Femur (tissue), 1 donor: ENCODE measurements at places on chromosomes 3 and 15.
A peak's percentile ranks its signal among the peaks of the same experiment; 100 is the strongest.

GRCh38 chr3:144160627-144161026, 189.0 kb downstream of the DIPK2A start:
- DNase-seq: no peak

DNA sequence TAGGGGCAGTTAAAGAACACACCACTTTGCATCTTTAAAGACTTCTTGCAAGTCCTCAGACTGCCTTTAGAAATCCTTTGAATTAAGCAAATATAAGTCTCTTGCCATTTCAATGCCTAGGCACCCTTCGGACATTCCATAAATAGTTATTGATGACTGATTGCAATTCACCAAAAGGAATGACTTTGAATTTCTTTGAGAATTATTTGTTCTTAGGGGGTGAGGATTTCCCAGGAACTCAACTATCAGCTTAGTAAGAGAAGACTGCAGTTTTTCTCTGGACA, 495 bp upstream of the MYEF2 start:
- no peak for DNase-seq

GRCh38 chr15:93152951-93153350, 63.9 kb upstream of the RGMA start:
- peak; percentile 76 for DNase-seq

- DNase-seq: no peak
Measured at GRCh38 chr3:130688015-130688688, 58.5 kb downstream of the PIK3R4 start.

DNA sequence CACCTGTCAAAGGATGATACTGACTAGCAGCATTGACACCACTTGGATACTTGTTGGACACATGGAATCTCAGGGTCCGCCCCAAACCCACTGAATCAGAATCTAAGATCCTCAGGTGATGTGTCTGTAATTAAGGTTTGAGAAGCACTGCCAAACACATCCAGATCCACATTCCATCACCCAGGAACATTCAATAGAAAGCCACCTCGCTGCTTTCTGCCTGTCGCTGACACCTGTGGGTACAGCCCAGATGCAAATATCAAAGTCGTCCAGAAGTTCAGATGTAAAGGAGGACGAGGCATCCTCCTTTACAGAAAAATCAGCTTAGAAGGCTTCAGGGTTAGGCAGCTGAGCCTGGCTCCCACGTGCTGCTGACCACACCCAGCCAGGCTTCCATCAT, 5.2 kb upstream of the RPS17 start:
- no peak for DNase-seq

DNA sequence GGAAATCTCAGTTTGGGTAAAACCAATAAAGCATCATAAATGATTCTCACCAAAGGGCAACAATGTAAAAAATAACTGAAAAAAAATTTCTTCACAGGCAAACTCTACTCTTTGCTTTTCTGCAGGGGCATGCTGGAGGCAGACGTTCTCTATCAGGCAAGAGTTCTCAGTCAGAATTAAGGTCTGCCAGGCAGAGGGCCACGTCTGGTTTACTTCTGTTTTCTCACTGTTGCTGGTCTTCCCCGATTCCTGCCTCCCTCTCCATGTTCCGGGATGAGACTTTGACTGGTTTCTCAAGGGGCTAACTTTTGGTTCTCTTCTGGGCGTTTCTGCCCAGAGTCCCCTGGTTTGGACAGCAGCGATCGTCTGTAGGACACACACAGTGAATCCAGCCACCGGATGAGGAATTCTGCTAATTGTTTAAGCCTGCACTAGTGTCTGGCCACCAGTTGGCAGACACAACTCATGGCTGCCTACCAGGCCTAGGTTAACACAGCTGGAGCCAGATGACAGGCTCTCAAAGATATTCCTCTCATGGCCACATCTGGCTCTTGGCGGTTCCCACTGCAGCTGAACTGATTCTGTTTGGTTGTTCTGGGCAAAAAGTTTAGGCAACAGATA, 273.1 kb downstream of the FOXP1 start:
- DNase-seq: peak; percentile 64

DNA sequence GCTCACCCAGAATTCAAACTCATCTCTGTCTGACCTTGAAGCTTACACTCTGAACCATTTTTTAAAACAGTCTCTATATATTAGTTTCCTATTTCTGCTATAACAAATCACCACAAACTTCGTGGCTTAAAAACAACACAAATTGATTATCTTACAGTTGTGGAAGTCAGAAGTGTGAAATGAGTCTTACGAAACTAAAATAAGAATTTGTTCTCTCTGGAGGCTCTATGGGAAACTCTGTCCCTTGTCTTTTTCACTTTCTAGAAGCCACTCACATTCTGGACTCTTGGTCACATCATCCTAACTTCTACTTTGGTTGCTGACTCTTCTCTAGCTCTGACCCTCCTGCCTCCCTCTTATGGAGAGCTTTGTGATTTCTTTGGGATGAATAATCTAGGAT, 429.3 kb upstream of the THBS1 start:
- DNase-seq: no peak

- no peak for DNase-seq
Measured at GRCh38 chr3:27596334-27596841, 112.2 kb upstream of the SLC4A7 start.

DNA sequence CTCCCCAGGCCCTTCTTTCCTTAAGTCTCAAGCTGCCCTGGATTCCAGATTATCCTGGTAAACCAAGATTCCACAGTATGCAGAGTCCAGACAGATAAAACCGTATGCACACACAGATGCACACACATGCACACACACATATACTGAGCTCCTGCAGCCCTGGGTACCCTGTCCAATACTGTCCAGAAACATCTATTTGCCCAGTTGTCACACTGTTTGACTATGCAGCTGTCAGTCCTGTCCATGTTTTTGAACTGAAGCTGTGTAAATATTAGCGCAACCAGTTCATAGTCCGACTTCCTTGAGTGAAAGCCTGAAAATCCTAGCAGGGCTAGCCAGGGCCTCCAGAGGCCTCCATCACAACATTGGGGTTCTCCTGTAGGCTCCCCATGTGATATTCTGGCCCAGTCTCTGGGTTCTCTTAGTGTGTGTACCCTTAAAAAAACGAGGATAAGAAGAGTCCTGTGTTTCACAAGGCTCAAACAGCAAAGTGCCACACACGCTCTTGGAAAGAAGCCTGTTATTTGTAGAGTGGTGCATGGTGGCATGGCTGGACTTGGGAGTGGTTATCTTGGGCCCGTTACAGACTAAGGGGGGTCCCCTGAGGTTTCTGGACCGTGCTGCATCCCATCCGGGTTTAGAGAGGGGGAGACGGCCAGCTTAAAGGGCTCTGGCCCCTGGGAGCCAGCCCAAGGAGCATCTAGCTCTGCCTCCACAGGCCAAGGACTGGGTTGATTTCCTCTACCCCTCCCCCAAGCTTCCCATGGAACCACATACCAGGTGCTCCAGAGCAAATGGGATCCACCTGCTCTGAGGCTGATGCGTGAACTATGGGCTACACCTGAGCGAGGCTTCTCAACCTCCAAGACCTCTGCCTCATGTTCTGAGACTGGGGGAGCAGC, 108.3 kb downstream of the IQSEC1 start:
- DNase-seq: no peak

DNA sequence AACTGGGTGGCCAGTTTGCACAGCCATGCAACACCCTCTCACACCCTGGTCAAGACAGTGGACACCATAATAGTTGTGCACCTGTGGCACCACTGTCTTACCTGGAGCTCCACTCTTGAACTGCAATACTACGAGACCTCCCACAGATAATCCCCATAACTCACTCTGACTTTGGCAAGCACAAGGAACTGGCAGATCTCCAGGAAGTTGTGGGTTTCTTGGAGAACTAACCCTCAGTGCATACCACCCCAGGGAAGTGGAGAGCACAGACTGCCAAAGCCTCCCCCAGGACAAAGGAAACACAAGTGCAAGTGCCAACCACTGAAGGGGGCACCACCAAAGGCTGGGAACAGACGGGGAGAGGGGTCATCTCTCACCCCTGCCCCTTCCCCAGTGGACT, 318.6 kb downstream of the SUCLG2 start:
- DNase-seq: no peak

- peak; percentile 72 for DNase-seq
Measured at GRCh38 chr3:15647611-15648167, 46.1 kb downstream of the BTD start.

DNA sequence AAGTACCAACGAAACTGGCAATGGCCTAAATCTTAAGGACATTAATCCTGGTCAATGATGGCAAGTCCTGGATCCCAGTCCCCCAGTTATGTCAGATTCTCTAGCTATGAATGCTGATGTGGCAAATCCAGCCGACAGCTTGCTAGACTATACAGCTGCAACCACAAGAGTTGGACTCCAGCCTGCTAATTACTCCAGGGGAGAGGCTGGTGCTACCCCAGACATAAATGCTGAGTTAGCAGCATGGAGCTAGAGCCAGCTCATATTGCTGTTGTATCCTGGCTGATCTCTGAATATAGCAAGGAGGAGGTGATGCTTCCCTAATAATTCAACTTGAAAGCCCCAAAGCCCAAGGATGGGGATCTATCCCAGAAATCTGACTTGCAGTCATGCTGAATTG, 207.1 kb downstream of the LRRN1 start:
- DNase-seq: peak; percentile 39

DNA sequence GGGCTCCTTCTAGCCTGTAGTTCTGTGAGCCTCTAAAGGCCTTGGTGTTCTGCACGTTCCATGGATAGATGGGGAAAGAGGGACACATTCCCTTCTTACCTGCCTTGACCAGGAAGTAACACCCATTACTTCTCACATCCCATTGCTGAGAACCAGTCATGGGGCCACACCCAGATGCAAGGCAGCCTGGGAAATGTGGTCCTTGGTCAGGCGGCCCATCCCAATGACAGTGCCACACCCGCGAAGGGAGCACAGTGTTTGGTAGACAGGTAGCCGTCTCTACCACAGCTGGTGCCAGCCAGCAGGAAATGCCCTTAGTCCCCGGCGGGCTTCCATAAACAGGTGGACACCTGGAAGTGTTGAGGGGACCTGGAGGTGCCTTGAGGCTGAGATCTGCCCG, 23.2 kb upstream of the LCTL start:
- no peak for DNase-seq

- DNase-seq: peak; percentile 85
Measured at GRCh38 chr15:80861731-80862170, 82.6 kb downstream of the CEMIP start.

DNA sequence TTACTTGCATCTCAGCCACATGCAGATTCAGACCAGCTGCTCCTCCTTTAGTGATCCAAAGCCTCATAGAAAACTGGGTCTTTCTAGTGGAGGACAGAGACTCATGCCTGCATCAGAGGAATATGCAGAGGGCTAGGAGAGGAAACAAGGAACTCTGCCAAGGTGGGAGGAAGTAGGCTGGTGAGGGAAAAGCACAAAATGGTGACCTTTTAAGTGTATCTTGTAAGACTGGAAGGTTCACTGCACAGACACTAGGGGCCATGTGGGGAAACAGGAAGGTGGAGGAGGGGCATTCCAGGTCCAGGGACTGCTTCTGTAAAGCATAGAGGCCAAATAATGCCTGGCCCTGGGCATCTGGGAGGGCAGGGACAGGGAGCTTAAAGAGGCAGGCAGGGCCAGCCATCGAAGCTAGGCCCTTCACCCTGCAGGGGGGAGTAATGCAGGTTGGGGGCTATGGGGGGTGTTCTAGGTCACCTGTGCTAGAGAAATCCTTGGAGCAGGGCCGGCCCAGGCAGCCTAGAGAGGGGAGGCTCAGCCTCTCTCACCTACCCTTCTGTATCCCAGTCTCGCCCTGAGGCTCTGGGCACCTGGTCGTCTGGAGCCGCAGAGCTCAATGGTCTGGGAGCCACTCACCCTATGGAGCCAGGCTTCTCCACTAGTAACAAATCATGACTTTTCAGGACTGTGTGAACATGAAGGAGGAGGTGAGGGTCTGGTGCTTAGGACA, 117.7 kb downstream of the DNAJB8 start:
- no peak for DNase-seq

- DNase-seq: no peak
Measured at GRCh38 chr3:183801601-183802000, 23.8 kb downstream of the MAP6D1 start.
